ENCODE measurements at places on chromosomes 4 and X.

DNA sequence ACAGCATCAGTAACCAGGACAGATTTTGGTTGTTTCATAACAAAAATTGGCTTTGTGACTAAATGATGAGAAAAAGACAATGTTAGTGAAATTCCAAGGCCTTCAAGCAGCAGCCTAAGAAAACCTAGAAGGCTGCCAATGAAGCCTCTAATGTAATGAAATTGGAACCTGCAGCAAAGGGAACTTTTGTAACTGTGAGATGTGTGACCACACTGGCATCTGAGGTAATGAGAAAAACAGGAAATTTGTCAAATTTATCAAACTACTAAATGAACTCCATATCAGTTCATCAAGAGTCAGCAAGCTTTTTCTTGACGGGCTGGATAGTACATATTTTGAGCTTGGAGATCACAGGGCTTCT is 30.4 kb upstream of the EMCN start:
- no peak for DNase-seq

DNA sequence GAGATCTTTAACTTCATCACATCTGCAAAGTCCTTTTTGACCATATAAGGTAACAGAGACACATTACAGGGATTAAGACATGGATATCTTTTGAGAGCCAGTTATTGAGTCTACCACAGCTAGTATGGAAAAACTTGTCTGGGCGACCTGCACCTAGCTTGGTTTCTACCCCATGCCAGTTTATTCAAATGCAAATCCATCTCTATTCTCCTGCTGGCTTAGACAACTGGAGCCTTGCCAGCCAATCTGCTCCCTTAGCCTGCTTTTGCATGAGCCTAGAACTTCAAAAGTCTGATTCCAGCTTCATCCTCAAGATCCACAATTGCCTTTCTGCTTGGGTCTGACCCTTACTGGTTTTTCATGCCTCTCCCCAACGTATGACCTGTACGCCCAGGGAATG is 212.0 kb upstream of the AFF2 start:
- no peak for DNase-seq

DNA sequence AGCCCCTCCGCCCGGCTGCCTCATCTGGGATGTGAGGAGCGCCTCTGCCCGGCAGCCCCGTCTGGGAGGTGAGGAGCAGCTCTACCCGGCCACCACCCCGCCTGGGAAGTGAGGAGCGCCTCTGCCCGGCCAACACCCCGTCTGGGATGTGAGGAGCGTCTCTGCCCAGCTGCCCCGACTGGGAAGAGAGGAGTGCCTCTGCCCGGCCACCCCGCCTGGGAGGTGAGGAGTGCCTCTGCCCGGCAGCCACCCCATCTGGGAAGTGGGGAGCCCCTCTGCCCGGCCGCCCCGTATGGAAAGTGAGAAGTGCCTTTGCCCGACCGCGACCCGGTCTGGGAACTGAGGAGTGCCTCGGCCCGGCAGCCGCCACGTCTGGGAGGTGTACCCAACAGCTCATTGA is 74.3 kb upstream of the TNIP3 start:
- DNase-seq, result no peak

DNA sequence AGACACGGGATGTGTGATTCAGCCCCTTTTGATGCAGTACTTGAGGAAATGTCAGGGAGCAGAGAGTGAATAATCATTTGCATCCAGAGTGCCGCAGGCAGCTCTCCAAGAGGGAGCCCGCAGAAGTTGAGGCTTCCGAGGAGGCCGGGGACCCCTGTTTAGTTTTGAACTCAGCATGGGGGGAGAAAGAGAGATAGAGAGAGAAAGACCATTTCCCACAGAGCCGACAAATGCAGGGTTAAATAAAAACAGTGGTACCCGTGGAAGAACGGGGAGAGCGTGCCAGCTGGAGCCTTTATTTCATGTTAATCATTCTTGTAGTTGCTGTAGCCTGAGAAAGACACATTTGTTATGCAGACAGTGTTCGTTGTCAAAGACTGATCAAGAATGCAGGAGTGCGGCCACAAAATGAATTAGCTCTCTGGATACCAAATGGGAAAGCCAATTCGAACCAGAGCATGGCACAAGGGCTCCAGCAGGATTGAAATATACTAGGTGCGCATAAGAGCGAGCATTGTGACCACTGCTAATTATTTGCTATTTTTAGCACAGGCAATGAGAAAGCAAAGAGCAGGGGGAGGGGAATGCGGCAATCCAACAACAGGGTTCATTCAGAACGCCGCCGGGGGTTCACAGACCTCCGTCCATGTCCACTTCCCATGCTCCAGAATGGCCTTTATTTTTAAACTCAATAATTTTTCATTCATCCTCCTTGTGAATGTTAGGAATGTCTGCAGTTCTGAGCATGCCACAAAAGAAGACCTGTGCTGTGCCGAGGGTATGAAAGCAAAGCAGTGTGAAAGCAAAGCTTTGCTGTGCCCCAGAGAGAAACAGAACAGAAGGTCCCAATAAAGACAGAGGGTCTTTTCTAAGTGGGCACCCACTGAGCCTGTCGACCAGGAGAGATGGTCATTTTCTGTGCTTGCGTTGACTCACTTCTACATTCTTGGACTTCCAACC is 243.9 kb upstream of the VCX3A start:
- DNase-seq, result peak; percentile 0

GRCh38 chr4:650951-651883 is 22.9 kb downstream of the ATP5ME start:
- no peak for DNase-seq

GRCh38 chr4:1232661-1233621 is 16.0 kb downstream of the CTBP1 start:
- peak; percentile 20 for DNase-seq

DNA sequence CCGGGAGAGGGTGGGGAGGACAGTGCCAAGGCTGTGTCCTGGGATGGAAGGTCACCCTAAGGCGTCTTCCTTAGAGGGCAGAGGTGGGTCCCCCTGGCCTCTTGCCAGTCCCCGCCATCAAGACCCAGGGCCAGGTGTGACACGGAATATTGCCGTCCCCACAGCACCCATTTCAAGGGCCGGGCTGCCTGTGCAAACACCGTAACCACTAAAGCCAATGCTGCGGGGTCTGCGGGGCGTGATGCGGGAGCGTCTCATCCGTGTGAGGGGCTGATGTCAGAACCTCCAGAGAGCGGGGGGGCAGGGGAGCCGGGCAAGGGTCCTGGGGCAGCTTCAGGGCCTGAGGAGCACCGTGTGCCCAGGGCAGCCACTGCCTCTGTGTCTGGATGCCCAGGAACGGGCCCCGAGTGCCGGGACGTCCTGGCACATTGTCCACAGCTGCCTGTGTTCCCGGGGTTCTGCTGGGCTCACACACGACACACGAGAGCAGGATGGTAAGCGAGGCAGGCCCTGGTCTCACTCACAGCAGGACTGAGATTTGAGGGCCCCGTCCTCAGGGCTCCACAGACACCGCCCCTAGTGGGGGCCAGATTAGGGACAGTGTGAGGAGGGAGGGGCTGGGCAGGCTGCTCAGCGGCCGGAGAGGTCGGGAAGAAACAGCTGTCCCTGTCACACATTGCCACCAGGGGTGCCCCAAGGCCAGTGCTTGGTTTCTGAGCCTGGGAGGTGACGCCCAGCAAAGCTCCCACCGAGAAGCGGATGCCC is 29.2 kb downstream of the NKX1-1 start:
- no peak for DNase-seq

DNA sequence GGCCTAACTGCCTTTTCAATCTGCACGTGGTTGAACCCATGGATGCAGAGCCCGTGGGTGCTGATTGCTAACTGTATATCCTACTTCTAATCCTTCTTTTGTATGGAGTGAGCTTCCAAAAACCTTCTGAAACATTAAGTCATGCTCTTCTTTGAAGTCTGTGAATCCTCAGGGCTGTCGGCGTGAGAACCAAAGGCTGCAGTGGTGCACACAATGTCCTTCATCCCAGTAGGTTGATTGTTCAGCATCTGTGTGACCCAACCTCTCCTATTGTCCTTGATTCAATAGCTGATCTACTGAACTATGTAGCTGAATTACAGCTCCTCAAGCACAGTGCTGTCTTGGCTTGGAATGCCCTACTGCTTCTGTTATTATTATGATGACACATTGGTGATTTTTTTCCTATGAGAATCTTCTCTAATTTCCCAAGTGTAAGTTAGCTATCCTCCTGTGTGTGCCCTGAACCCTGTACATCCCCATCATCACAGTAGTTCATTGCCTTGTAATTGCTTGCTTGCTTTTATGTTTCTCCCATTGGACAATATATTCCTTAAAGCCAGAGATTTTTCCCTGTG is 294.6 kb downstream of the TRIML1 start:
- no peak for DNase-seq

GRCh38 chrX:28351801-28352200 is 235.4 kb upstream of the IL1RAPL1 start:
- no peak for DNase-seq

GRCh38 chr4:131470360-131470759 is 1678.7 kb upstream of the PCDH10 start:
- DNase-seq, result no peak

GRCh38 chr4:145565328-145565727 is 53.9 kb upstream of the MMAA start:
- no peak for DNase-seq

DNA sequence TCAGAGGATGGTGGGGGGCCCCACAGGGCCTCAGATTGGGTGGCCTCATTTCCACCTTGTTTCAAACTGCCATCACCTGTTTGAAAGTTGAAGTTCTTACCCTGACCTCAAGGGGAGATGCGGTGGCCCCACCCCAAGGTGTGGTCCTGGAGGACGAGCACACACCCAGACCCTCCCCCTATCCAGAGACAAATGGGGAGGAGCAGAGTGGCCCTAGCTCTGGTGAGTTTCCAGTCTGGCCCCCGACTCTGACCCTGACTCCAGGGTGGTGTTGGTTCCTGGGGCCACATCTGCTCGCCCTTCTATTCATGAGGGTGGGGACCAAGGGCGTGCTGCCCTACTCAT is 36.3 kb upstream of the ADRA2C start:
- no peak for DNase-seq

GRCh38 chr4:118206627-118207026 is 146.2 kb downstream of the PRSS12 start:
- DNase-seq, result no peak

GRCh38 chrX:46918434-46918833 is 6.2 kb downstream of the JADE3 start:
- no peak for DNase-seq

DNA sequence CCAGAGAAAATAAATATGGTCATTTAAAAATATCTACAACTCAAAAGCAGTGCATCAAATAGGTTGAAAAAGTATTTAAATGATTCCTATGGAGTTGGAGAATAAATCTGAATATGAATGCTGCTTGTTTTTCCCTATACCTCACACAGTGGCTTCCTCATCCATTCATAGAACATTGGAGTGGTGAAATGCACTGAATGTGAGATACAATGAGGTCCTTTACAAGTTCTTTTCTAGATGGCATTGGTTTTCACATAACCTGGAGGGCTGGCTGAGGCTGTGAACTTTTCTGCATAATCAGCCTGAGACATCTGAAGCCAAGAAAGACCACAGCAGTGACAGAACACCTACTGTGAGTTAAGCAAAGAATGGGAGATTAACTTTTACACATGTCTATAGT is 279.1 kb upstream of the NRK start:
- no peak for DNase-seq

GRCh38 chr4:147830987-147831386 is 99.1 kb downstream of the ARHGAP10 start:
- peak; percentile 73 for DNase-seq

- DNase-seq, result peak; percentile 8
These were observed 803.0 kb downstream of the DMD start for GRCh38 chrX:32408389-32408788.

GRCh38 chr4:123936621-123937043 is 540.0 kb downstream of the SPRY1 start:
- DNase-seq, result no peak

GRCh38 chrX:78527263-78527662 is 131.9 kb downstream of the RTL3 start:
- peak; percentile 84 for DNase-seq

DNA sequence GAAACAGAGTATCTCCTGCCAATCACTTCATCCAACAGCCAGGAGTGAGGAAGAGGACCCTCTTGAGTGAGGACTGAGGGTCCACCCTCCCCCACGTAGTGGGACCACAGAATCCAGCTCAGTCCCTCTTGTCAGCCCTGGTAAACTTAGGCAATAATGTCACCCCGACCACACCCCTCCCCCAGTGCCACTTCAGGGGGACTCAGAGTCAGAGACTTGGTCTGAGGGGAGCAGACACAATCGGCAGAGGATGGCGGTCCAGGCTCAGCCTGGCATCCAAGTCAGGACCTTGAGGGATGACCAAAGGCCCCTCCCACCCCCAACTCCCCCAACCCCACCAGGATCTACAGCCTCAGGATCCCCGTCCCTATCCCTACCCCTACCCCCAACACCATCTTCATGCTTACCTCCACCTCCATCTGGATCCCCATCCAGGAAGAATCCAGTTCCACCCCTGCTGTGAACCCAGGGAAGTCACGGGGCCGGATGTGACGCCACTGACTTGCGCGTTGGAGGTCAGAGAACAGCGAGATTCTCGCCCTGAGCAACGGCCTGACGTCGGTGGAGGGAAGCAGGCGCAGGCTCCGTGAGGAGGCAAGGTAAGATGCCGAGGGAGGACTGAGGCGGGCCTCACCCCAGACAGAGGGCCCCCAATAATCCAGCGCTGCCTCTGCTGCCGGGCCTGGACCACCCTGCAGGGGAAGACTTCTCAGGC is at the start of the genes CSAG1 and MAGEA12:
CSAG1 (minus strand) TSS at position 461 of the 715 bp plus-strand sequence. CDS start 1,261 bp downstream, outside the sequence.
MAGEA12 (plus strand) TSS at position 497 of the 715 bp plus-strand sequence. CDS start 2,405 bp downstream, outside the sequence.
- peak; percentile 38 for DNase-seq

DNA sequence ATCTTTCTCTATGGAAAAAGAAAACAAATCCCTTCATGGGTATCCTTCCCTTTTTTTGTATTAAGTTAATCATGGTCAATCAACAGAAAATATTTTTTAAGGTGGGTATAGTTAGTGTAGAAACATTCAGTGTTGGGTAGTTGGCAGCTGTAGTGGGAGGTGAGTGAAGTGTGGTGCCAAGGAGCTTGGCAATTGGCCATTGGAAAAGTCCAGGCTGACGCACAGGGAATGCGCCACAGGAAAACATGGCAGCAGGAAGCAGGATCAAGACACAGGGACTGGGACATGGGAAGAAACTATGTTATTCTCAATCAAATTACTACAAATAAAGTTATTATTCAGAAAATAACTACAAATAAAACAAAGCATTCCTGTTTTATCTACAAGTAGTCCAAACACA is 20.0 kb downstream of the PALLD start:
- no peak for DNase-seq

GRCh38 chrX:153438532-153438931 is 7.3 kb downstream of the TREX2 start:
- peak; percentile 37 for DNase-seq

GRCh38 chr4:178296669-178297068 is 854.4 kb upstream of the AGA start:
- DNase-seq, result no peak

- DNase-seq, result no peak
These were observed 444.6 kb downstream of the IL15 start for GRCh38 chr4:142081025-142081424.

DNA sequence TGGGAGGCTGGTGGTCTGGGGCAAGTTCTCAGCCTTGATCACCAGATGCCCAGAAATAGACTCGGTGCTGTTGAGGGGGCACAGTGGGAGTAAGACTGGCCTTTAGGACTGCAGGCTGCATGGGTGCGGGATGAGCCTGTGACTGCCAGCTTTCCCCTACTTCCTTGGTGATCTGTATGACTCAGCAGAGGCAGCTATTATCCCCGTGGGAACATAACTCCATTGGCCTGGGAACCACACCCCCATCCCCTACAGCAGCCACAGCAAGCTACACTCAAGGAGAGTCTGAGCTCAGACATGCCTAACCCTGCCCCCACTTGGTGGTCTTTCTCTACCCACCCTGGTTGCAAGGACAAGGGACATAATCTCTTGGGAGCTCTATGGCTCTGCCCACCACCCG is 20.6 kb downstream of the CLIC2 start:
- peak; percentile 54 for DNase-seq

GRCh38 chr4:76723924-76724323 is 174.0 kb downstream of the SOWAHB start:
- DNase-seq, result peak; percentile 56

All from M059J (cell line).